ENCODE measurements at places on chromosomes 6 and 20.
A peak's percentile ranks its signal among the peaks of the same experiment; 100 is the strongest.

DNA sequence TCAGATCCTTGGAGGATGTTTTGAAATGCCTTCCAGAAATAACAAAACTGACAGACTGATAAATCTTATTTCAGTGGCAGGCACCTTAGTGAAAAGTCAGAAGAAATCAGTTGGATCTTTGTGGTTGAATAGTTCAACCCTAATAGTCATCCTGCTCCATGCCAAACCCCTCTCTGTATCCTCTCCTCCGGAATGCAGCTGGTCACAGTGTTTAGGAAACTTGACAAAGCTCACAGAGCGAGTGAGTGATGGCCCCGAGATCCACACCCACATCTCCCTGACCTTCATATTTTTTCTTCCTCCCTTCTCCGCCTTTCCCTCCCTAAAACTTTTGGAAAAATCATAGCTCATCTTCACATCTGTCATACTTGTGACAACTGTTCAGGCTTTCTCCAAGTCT is 464.8 kb upstream of the CDH4 start:
- DNase-seq: no peak

GRCh38 chr6:166630462-166630861 is 3.4 kb upstream of the RPS6KA2 start:
- no peak for DNase-seq

- no peak for DNase-seq
Measured at GRCh38 chr20:1185316-1185741, 548 bp upstream of the TMEM74B start.

DNA sequence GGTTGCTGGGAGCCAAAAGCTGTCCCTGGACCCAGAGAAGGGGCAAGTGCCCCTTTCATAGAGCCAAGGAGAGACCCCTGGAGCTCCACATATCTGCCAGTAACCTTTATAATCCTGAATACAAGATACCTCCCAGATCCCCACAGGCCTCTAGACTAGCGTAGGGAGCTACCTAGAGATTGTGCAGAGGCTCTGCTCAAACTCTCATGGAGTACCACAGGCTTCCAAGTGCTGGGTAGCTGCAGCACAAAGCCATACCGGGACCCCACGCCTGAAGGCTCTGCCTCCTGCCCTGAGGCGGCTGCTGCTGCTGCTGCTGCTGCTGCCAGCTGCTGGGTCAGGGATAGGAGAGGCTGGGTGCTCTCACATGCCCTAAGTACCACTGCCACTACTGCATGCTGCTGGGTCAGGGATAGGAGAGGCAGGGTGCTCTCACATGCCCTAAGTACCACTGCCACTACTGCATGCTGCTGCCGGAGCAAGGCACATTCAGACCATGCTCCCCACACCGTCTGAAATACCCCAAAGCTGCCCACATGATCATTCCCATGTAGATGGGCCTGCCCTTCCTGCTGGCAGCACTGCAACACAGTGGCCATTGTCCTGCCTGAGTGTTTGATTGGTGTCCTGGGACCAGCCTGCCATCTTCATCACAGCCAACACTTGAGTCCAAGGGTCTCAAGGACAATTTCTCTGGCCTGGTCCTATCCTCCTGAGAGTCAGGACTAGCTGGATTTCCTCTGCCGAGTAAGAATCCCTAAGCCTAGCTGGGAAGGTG is 1434.3 kb upstream of the ADGRB3 start:
- DNase-seq: no peak

DNA sequence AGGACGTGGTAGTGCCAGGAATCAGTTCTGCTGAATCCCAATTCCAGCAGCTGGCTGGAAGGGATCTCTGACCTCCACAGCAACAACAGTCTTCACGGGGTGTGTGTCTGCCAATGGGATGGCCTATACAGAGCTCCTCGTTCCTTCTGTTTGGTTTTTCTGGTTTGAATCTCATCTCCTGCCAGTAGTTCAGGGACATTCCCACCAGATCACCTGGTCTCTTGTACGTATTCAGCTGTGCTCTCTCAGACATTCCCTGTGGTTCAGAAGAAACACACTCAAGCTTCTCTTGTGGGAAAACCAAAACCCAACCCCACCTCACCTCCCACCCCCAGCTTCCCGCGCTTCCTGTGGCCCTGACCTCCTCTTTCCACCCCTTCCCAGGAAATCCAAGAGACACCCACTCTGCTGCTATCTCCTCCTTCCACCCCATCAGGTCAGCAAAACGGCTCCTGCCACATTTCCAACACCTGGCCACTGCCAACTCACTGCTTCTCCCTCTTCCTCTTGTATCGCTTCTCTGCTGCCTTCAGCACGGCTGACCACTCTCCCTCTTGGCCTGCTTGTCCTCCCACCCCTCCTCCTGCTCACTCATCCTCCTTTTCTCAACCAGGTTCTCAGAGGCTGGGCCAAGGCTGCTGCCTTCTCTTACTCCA is 63.3 kb upstream of the PTGIS start:
- no peak for DNase-seq

DNA sequence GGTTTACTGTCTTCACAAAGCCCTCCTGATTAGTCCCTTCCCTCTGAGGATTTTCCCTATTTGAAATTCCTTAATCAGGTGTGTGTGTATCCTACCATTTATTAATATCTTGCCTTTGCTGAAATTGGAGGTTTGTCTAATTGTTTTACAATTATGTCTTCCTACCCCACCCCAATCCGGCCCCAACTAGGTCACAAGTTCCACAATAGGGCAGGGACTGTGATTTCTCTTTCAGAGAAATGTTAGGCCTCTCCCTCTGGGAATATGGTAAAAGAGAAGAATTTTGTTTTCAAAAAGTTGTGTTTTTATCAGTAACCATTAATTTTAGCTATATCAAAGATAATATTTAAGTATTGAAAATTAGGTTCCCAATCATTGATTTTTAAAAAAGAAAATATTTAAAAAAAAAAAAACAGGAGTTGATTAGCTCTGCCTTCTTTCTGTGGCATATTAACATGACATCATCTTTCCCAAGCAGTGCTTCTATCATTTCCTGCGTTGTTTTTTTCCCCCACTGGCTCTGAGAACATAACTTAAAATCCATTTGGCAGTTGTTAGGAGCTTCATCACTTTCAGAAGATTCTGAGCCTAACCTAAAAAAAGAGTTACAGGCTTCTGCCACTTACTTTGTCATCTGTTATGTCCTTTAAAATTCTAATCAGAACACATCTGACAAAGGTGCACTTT is 36.1 kb downstream of the BLOC1S5 start:
- no peak for DNase-seq

DNA sequence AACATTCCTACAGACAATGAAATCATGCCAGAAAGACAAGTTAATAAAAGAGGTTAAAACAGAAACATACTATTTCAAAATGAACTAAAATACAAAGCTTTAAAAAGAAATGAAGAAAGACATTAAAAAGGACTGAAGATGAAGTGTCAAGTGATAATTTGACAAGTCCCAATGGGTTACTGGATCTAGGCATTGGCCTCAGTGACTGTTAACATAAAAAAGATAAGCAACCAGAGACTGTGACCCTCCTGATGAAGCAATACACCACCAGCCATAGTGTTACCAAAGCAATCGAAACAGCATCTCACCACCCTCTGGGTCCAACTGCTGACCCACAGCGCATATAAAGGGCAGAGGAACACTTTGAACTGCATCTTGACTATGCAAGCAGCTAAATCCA is 130.3 kb downstream of the FIG4 start:
- DNase-seq: no peak

- DNase-seq: peak; percentile 26
Measured at GRCh38 chr6:95364016-95364604, 213.2 kb upstream of the MANEA start.

- no peak for DNase-seq
Measured at GRCh38 chr6:89297695-89298351, 17.3 kb downstream of the GABRR2 start.

DNA sequence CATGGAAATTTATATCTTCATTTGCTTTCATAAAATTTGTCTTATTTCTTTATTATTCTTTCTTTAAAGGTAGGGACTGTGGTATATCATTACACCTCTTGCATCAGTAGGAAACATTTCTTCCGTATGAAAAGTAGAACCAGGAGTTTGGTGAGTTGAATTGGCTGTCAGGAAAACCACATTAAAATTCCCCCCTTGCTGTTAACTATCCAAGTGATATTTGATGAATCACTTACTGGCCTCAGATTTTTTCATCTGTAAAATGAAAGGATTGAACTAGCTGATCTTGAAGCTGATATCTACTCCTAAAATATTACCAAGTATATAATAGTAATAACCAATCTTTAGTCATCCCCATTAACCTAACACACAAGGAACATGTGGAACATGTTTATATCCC is 460.9 kb downstream of the GJA1 start:
- no peak for DNase-seq

DNA sequence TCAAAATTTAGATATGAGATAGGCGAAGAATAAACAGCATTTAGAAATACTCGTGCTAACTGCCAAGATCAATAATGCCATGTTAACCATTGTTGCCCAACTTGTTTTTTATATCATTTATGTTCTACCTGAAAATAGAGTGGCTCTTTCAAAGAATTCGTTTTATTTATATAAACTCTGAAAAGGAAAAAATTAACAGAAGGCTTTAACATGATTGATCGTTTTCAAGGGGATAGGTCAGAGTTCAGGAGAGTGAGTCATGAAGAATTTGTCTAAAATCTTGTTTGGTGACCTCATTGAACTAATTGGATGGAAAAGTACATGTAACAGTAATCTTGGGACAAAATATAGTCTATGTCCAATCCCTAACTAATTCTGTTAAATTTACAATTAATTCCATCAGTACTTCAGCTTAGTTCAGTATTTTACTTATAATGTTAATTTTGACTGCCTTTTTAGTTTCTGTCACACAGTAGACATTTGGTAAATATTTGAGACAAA is 11.1 kb upstream of the ELOVL2 start:
- no peak for DNase-seq

DNA sequence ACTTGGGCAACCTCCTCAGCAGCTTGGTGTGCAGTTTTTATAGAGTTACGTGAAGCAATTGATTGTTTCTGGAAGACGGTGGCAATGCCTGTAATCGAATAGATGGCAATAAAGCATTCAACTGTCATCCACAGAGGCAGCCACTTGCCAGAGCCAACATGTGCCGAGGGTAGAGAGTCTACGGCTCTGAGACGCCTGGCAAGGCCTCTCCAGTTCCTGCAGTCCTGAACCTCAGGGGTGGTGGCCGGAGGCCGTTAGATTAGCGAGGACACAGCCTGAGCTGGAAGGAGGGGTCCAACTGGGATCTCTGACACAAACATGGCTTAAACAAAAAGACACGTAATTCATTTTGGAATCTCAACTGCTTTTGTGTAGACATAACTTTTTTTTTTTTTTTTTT is 775 bp upstream of the TTLL2 start:
- DNase-seq: no peak

GRCh38 chr6:27871924-27872638 is 40.1 kb downstream of the OR2B2 start:
- no peak for DNase-seq

DNA sequence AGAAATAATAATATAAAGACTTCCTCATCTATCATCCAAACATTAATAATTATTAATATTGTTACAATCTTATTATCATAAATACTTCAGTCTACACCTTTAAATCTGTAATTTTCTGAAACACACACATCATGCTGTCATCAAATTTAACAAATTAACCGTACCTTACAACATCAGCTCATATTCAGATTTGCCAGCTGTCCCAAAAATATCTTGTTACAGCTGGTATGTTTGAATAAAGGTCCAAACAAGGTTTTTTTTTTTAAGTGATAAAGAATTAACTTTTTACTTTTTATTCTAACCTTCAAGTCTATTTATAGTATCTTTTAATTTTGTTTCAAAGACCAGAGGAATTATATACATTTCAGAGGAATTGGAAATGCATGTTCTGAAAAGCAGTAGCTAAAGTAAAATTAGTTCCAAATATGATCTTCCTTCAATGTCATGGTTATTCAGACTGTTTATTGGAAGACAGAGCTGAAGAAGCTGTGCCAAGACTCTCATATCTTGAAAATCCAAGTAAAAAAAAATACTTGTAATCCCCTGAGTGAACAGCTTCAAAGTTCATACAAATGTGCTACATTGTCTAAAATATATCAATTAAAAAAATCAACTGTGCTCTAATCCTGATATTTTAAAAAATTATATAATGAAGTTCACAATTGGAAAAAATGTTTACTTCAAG is 161.7 kb upstream of the BMP5 start:
- DNase-seq: no peak

GRCh38 chr6:145360865-145361264 is 374.5 kb downstream of the EPM2A start:
- no peak for DNase-seq

GRCh38 chr6:128275030-128275429 is 245.4 kb downstream of the PTPRK start:
- no peak for DNase-seq

GRCh38 chr6:109381747-109382575 is at the start of gene CD164:
Gene CD164, minus strand, starts transcription at chr6:109382467. Its CDS starts 89 bp downstream, at chr6:109382378.
- DNase-seq: no peak

GRCh38 chr6:122673343-122673961 is 63.2 kb downstream of the PKIB start:
- DNase-seq: no peak

DNA sequence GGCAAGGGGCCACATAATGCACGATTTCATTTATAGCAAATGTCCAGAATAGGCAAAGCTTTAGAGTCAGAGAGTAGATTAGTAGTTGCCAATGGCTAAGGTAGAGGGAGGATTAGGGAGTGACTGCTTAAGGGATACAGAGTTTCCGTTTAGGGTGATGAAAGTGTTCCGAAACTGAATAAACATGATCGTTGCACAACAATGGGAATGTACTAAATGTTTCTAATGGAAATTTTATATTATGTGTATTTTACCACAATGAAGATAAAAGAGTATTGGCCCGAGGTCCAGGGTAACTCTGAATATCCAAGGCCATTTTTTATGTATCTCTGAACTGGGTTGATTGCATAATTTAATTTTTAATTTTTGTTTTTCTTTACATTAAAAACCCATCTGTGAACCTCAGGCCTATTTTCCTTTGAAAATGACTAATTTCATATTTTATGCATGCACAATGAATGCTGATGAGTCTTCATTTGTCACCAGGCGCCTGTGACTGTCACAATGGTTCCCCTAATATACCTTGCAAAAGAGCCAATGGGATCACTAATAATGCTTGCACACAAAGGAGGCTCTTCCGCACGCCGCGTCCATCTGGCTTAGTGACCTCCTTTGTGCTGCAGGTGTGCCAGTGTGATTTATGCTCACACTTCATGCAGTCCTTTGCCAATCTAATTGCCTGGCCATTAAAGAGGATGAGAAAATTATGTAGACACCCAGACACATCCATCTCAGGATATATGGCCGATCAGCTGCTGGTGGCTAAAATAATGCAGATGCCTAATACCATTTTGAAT is 612.5 kb downstream of the CDH26 start:
- DNase-seq: no peak

DNA sequence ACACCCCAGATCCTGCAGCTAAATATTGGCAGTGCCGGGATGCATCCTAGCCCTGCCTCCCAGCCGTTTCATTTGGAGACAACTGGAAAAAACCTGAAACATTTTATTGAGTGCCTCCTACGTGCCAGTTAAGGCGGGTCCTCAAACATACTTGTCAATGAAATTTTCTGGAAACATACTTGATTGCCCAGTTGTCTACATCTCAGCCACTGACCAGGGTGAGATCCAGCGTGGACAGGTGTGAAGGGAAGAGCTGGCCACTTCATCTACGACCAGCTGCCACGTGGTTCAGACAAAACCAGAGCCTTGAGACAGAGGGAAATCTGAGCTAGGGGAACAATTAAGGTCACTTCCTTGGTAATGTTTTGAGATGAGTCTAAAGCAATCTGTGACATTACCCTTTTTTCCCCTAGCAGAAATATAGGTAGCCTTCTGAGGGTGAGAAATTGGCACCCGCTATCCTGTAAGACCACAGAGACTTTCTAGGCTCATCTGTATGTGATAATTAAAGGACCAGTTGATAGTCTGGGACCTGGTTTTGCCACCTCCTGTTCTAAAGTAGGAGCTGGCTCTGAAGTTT is 116.3 kb upstream of the MTHFD1L start:
- no peak for DNase-seq

- DNase-seq: no peak
Measured at GRCh38 chr6:124928851-124929250, 33.4 kb upstream of the RNF217 start.
